NB4 (cell line): ENCODE measurements at places on chromosomes 11 and 22.

DNA sequence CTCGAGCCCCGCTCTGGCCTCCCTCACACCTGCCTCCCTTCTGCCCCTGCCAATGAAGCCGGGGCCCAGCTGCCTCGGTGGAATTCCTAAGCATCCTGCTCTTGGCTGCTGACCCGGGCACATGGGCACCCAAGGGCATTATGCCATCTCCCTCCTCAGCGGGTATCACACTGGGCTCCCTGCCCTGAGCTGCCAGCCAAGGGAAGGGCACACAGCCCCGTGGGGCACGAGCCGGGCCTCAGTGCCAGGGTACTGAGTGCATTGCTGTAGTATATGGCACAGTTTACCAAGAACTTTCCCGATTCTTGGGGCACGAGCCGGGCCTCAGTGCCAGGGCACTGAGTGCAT, 43.8 kb upstream of the JAM3 start:
- DNase-seq: no peak

GRCh38 chr11:114079511-114080065, 20.1 kb downstream of the ZBTB16 start:
- no peak for DNase-seq

DNA sequence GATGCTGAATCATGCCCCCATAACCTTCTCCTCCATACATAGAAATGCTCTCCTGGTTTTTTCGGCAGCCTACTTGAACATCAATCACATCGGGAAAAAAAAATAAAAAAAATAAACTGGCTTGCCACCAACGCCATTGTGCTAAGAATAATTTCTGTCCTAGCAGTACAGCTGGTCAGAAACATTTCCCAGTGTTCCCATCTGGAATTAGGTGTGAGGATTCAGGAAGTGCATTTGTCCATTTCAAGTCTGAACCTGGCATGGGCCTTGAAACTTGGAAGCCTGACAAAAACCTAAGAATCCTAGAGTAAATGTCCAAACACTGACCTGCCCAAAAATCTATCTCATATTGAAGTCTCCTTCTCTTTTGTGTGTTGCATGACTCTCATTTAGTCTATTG, 16.6 kb upstream of the NAV2 start:
- no peak for DNase-seq

GRCh38 chr11:61110255-61111049, 8.2 kb downstream of the CD5 start:
- no peak for DNase-seq

- DNase-seq: no peak
These were observed 469.5 kb downstream of the SOX6 start for GRCh38 chr11:15886866-15887265.

DNA sequence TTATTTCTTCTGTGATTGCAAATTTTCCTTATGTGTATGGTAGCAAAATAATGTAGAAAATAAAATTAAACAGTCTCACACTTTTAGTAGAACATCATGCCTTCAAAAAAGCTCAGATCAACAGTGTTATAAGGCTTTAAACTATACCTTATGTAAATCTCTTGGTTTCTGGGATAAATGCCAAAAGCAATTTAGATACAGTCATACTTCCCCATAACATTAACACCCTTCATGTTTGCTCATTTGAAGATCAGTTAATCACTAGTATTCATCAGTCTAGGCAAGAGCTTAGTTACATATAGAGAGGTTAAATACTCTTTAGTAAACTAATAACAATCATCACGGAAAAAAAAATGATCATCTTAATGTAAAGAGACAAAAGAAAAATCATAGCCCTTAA, 421.8 kb upstream of the ANO3 start:
- no peak for DNase-seq

- no peak for DNase-seq
These were observed 14.7 kb upstream of the UBQLNL start for GRCh38 chr11:5531053-5531831.

DNA sequence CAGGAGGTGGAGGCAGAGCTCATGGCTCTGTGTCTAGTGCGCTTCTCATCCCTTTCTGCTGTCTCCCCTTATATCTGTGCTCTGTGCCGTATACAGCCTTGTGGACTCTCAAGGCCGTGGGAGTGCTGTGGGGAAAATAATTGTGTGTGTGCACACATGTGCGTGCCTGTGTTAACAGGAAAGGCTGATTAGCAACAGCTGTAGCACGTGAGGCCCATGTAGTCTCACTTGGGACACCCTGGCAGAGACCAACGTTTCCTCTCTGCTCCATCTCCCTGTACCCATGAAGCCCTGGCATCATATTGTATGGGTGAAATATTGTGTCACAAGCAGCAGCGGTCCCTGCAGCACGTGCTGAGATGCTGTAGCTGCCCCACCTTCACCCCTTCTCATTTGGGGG, 109.3 kb downstream of the LRRC32 start:
- no peak for DNase-seq

DNA sequence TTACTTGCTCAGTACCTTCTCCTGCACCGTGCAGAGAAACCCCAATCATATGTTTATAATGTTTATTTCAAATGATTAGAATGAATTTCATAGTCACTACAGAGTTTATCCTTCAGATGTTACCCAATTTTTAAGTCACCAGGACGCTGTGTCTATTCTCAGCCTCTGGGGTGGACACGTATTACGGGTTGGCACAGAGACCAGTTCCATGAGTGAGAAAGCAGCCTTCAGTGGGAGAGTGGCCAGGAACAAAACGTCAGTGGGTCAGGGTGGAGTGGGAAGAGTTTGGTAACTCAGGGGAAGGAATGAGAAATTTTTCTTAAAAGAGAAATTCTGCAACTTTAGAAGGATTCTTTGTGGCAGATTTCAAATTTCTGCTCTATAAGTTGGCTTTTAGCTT, 77.1 kb upstream of the MTMR2 start:
- no peak for DNase-seq

DNA sequence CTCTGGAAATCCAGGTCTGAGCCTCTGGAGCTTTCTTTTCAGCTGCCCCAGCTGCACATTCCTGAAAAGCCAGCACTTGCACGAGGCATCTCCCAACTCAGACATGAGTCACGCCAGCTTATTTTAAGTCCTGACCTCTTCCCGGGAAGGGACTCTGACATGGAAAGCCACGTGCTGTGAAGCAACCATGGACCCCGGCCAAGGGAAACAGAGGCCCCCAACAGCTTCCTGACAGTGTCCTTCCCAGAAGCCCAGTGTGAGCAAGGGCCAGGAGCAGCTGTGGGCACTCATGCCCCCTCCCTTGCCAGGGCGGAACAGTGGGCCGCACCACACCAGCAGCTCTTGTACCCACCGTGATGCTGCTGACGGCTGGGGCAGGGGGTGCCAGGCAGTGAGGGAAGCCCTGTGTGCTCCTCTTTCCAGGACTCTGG, 118.8 kb upstream of the CADM1 start:
- no peak for DNase-seq
